ENCODE measurements at places on chromosomes 5 and 9.

DNA sequence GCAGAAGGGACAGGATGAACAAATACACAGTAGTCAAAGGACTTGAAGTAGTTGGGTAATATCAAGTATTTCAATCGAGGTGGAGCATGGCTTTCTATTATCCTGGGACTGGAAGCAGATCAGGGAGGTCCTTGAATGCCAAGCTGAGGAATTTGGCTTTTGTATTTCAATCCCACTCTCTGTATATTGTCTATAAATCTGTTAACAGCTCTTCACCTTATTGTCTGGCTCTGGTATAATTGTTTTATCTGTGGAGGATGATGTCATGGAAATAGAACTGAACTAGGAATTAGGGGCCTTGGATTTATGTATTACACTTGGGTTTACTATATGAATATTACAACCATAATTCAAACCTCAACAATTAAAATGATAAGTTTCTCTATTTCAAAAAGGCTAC, 6.3 kb upstream of the ADAMTSL1 start:
- DNase-seq, result no peak

DNA sequence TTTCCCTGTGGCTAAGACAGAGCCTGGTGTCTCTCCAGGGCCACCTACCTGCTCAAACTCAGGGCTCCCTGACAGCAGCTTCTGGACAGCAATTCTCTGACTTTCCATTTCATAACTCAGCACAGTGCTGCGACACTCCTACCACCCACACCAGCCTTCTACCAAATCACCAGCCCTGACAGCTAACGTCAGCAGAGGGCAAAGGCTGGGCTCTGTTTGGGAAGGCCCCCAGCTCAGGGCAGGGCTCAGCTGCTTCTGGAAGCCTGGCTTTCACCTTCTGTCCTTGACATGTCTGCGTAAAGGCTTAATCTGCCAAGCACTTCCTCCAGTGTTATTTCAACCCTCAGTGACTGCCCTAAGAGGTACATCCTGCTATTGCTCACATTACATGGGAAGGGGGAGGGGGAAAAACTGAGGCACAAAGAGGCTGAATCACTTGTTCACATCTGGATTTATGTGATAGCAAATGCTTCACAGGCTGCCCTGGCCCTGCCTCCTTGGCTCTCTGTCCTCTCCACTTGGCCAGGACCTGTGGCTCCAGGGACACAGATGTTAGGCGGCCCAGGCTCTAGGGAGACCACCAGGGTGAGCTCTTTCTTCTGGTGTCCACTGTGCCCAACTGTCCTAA, 102.5 kb upstream of the PANK3 start:
- DNase-seq, result peak; percentile 63

DNA sequence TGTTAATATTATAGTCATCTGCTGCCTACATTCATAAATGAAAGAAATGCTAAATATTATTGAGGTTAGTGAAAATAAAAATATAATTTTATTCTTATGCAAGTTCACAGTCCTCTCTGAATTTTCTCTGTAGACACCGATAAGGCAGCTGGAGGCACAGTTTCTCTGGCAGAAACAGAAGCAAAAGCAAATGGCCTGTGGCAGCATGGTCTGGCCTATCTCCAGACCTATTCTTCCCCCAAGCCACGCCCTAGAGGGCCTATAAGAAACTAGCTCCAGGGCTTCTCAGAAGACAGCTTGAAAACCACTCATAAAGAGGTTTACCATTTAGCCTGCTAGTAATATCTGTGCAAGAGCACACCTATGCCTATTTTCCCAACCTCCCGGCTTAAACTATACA, 28.4 kb downstream of the MRPS27 start:
- DNase-seq, result no peak

DNA sequence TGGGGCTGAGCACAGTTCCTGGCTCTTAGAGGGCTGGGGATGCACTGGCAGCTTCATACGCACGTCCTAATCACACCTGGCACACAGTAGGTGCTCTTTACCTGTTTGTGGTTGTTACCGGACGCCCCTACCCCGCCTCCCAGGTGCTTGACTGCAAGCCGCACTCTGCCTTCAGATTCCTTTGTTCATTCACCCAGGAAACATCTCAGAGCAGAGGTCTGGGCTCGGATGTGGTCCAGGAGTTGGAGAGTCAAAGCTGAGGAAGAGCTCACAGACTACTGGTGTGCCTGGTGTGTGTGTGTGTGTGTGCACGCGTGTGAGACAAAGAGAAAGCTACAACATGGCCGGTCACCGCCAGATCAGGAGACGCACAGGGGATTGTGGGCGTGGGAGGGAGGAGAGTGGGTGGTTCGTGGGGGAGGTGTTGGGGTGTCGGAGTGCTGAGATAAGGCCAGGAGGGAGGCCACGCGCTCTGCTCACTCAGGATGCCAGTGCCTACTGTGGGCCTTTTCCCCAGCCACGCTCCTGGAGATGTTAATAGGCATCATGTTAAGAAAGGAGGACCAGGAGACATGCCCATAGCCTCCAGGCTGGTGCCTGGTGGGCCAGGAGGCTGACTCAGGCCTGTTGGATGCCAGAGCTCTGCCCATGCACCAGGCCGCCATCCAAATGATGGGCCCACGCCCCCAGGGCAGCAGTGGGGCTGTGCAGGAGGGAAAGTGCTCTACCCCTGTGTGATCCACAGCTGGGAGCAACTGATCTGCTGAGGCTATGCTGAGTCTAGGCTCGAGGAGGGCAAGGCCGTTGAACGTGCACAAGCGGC, 39.9 kb downstream of the CRB2 start:
- no peak for DNase-seq

- no peak for DNase-seq
Measured at GRCh38 chr5:1419476-1420210, 25.6 kb downstream of the SLC6A3 start.

DNA sequence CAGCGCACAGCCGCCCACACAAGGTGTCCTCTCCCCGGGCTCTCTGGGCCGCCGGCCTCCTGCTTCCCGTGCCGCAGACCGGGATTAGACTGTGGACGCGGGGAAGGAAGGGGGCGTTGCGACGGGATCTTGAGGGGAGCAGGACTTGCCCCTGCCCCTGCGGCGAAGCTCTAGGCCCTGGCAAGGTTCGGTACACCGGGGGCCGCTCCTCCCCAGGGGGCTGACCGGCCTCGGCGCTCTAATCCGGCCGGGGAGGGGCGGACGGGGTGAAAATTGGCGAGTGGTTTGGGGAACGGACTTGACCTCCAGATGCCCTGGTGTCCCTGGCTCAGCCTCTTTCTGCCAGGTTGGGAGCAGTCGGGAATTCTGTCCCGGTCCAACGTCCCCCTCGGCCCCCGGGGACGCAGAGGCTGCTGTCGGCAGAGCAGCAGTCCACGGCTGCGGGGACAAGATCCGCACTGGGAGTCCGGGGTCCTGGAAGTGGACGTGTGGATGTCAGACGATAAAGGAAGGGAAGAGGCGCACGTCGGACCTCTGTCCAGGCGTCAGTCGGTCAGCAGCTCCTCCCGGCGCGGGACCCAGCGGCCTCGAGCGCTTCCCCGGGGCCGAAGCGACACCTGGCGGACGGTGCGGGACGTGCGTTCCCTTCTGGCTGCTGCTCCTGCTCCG, 1.9 kb upstream of the CNTFR start:
- peak; percentile 90 for DNase-seq

- DNase-seq, result no peak
Measured at GRCh38 chr5:89580976-89581375, 698.0 kb upstream of the MEF2C start.

DNA sequence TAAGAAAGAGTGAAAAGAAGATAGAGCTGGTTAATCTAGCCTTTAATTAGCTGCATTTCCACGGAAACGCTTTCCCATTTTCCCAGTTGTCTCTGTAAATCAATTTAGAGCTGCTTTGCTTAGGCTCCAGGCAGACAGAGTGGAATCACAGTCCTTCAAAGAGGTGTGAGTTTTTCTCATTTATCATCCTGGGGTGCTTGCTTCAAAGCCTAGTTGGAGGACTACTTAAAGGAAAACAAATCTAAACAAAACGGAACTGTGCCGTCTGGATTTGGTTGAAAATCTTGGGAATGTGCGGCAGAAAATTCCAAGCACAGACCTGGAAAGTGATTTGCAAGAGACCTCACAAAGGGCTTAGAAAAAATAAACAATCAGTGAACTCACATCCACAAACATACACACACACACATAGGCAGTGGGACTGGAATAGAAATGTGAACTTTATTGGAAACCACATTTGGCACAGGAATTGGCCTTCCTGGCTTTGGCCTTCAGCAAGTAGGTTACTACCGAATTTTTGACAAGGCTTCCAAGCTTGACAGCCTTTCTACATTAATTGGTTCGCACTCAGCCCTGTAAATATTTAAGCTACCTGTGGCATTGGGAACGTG, 235.2 kb upstream of the SLC24A2 start:
- no peak for DNase-seq
